Upper lobe of left lung (tissue), 6 donors: ENCODE measurements at places on chromosomes 11 and 22. TPM values are rescaled to one million over a fixed set of nuclear protein-coding genes. Genes with fewer than 3 reads are reported as not detected.

PHF21B gene
- total RNA-seq = 0.24 TPM

DDI1 gene
- total RNA-seq = not detected

OR2AG1 gene
- not detected for total RNA-seq

OR51B2 gene
- not detected for total RNA-seq

SLC22A8 gene
- total RNA-seq = not detected

BTBD18 gene
- total RNA-seq = not detected

OAF gene
- 41.6 TPM for total RNA-seq

POU2AF2 gene
- not detected for total RNA-seq

RBMXL2 gene
- not detected for total RNA-seq

SERHL2 gene
- 1.9 TPM for total RNA-seq

OR52H1 gene
- total RNA-seq = 0.55 TPM

CCDC73 gene
- not detected for total RNA-seq

MPEG1 gene
- 5.5 TPM for total RNA-seq

TSPAN18 gene
- total RNA-seq = 9.7 TPM

CD3G gene
- not detected for total RNA-seq

CRYBB2 gene
- total RNA-seq = not detected

PLAAT5 gene
- total RNA-seq = 4.3 TPM

TRIM48 gene
- not detected for total RNA-seq

INPP5J gene
- total RNA-seq = 9.0 TPM

ADM2 gene
- total RNA-seq = 3.0 TPM

ARHGAP8 gene
- total RNA-seq = 16.4 TPM

TRIM22 gene
- total RNA-seq = 82.2 TPM

FAM111B gene
- 0.92 TPM for total RNA-seq

MRGPRE gene
- total RNA-seq = not detected

C22orf42 gene
- total RNA-seq = not detected

ZNRF3 gene
- 13.5 TPM for total RNA-seq

PGA3 gene
- total RNA-seq = 0.67 TPM

GGTLC2 gene
- total RNA-seq = 0.89 TPM

E2F8 gene
- total RNA-seq = 0.74 TPM

SOX6 gene
- total RNA-seq = 3.8 TPM

SYT9 gene
- not detected for total RNA-seq

OR10D3 gene
- total RNA-seq = not detected

DEFB108B gene
- total RNA-seq = not detected

F2 gene
- not detected for total RNA-seq
